C1 segment of cervical spinal cord (tissue), 14 donors: ENCODE measurements at places on chromosomes 12 and 14.
A peak's percentile ranks its signal among the peaks of the same experiment; 100 is the strongest.

DNA sequence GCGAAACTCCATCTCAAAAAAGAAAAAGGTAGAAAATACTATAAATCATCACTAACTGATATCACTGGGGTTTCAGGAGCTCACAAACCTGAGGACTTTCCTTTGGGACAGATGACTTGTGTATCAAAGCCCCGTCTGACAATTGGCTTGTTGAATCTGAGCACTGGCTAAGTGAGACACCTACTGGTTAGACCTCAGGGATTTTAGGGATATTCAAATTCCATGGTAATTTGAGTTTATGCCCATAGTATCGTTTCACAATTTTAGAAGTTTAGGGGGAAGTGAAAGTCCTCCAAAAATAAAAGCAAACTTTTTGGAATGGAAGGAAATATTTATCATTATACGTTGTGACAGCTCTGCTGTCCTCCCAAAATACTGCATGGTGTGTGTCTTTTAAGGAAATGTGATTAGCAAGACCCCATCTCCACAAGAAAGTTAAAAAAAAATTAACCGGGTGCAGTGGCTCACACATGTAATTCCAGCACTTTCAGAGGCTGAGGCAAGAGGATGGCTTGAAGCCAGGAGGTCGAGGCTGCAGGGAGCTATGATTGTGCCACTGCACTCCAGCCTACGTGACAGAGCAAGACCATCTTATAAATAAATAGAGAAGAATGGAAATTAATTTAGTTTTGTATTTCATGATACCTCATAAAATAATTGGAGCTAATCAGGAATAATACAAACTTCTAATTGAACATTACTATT is 49.2 kb downstream of the FBXL14 start:
- no peak for DNase-seq

DNA sequence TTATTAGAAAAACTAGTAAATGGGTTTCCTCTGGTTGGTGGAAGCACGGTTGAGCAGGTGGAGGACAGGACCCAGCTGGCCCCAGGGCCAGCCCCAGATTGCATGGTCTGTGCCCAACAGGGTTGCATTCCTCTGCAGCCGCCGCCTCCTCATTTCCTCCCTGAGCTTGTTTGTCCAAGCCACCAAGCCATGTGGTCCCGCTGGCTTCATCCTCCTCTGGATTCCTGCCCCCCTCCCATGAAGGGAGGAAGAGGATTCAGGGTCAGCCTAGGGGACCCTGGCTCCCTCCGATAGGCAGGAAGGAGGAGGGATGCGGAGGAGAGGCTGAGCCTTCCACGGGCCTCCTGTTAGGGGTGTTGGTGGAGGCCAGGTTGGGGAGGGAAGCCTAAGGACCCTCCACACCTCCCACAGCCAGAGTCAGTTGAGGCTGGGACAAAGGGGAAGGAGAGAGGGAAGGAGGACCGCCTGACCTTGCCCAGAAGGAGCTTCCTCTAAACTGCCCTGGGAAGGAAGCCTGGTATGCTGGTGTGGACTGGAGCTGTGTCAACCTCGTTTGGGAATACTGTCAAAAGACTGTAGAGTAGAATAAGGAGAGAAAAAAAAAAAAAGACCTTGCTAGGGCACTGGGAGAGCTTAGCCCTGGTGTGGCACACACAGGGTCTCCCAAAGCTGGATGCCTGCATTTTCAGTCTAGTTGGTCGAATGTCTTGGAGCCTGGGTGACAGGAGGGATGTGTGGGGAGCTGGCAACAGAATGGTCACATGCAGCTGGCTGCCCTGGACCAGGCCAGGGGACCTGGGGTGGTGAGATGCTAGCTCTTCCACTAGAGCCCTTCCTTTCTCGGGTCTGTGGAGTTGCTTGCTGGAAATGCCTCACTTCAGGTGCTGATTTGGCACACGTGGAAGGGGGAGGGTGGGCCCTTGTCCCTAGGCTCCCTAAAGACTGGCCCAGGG is 42.4 kb downstream of the PLEKHG3 start:
- DNase-seq, result peak; percentile 30

GRCh38 chr12:107399046-107399445 is 286.6 kb upstream of the PWP1 start:
- DNase-seq, result no peak

DNA sequence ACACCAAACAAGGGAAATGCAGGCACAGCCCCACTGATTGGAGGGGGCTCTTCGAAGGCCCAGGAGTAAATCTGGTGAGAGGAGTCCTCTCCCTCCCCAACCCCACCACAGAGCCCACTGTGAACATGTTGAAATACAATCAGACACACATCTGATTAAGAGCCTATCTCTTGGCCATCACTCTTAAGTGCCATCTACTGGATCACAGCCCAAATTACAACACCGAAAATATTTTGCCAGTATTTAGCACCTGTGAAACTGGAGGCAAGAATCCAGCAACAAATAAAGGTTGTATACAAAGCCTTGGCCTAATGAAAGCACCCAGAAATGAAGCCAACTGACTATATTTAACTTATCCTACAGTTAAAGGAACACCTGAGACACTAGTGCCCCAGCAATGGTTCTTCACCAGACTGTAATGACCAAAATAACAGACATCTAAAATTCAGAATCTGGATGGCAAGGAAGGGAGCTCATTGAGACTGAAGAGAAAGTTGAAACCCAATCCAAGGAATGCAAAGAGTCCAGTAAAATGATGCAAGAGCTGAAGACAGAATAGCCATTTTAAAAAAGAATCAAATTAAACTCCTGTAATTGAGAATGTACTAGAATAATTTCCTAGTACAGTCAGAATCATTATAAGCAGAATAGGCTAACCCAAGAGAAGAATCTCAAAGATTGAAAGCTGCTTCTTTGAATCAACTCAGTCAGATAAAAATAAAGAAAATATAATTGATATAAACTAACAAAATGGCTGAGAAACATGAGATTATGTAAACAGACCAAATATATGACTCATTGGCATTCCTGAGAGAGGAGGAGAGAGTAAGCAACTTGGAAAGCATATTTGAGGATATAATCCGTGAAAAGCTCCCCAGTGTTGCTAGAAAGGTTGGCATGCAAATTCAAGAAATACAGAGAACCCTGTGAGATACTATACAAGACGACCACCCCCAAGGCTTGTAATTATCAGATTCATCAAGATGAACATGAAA is 1117.0 kb downstream of the FLRT2 start:
- DNase-seq, result no peak
